ENCODE measurements at places on chromosomes 11 and 22. TPM values are rescaled to one million over a fixed set of nuclear protein-coding genes. Genes with fewer than 3 reads are reported as not detected.

DNA sequence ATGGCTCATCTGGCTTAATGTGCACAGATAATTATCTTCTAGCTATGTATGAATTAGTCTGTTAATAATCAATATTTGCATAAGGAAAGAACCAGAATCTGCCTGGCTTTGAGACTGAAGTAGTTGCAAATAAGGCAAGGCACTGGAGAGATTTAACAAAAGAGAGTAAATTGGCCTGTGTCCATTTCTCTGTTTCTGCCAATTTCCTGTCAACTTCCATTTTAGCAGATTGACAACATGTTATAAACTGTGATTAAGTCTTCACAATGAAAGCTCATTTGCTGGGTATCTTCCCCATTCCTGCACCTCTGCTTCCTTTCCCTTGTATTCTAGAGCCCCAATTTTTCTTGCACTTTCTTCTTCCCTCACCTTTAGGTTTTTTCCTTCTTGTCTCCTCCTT lies 5.3 kb upstream of the TMEM123 start:
- DNase-seq: no peak

- no peak for DNase-seq
These were observed 10.6 kb upstream of the AIFM3 start for GRCh38 chr22:20956258-20957101.

ADM gene
- total RNA-seq: 420 TPM

GRCh38 chr11:61142424-61142823 lies 18.8 kb downstream of the VPS37C start:
- no peak for DNase-seq

TRPM5 gene
- total RNA-seq: not detected

DNA sequence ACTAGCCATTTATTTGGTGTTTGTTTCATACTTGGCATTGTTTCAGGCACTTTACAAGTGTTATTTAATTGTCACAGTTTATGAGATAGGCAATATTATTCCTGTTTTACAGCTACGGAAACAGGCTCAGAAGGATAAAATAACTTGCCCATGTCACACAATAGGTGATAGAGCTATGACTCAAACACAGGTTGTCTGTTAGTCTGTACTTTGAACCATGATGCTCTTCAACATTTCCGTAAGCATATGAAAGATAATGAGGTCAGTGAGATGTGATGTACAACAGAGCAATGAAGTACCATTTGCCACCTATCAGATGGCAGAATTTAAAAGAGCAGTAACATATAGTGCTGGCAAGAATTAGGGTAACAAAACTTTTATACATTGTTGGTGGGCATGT lies 15.3 kb downstream of the TUG1 start:
- no peak for DNase-seq

OR52I2 gene
- not detected for total RNA-seq

DNA sequence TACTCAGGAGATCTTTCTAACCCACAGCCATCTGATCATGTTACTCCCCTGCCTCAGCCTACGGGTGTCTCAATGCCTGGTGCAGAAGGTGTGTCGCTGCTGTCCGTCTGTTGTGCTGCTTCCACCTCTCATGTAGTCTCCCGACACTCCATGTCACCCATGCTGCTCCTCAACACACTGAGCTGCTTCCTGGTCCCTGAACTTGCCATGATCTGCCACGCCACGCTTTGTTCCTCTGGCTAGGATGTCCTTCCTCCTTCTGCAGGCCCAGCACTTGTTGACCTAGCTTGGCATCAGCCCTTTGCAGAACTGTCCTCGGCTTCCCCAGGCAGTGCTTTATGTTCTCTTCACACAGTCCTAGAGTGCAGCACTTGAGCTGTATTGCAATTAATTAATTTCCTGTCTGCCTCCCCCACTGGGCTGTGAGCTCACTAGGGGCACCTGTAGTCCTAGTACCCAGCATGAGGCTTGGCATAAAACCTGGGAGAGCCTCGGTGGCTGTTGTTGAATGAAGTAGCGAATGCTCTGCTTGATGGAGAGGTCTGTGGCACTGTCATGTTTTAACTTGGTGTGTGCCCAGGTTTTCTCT lies 9.5 kb downstream of the GTPBP1 start:
- DNase-seq: no peak

DNA sequence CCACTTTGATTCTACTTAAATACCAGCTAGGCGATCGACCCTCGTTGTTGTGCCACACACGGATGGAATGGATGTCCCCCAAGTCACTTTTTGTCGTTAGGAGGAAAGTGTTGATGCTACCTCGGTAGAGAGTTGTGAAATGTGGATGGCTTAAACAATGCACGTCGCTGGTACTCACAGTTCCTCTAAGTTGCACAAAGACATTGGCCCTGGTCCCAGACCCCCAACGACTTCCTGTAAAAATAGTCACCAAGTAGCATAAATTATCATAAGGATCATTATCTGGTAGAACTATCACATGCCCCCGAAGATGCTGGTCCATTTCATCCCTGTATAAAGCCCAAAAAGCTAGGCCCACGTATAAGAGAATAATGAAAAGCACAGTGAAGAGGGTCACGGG lies 3.8 kb downstream of the PKDREJ start:
- DNase-seq: no peak

ANGPTL5 gene
- 0.60 TPM for total RNA-seq

DNA sequence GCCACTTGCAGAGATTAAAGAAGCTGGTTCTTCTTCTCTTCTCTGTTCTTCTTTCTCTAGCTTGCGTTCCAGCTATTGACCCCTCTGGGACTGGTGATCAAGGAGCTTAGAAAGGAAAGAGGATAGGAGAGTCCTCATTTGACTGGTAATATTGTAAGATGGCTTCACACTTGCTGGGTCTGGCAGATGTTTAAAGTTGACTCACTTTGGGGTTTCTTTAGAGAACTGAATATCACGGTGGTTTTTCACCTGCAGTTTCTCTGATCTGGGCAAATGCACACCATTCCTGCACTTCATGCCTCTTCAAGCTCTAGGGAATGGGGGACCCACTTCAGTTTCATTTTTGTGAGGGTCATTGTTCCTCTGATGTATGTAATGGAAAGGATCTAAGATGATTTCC lies 41.8 kb upstream of the DEUP1 start:
- no peak for DNase-seq

PRR33 gene
- not detected for total RNA-seq

OR52A1 gene
- not detected for total RNA-seq

DRD2 gene
- total RNA-seq: 0.39 TPM

GRCh38 chr11:91795139-91795887 lies 429.3 kb upstream of the FAT3 start:
- no peak for DNase-seq

GRCh38 chr11:13480198-13480597 lies 15.6 kb downstream of the PTH start:
- DNase-seq: no peak

CECR2 gene
- 5.1 TPM for total RNA-seq

CYP2D6 gene
- total RNA-seq: 0.30 TPM

DNA sequence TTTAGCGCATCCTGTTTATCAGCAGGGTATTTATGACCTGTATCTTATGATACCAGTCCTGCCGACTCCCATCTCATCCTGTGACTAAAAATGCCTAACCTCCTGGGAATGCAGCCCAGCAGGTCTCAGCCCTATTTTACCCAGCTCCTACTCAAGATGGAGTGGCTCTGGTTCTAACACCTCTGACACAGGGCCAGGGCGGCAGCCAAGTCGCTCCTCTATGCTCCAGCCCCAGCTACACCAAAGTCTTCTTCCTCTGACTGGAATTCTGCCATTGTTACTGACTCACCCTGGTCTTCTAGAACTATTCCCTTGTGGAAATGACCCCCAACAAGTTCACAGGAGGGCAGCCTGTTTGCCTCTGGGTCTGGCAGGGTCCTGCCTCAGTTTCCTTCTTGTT lies 7.9 kb upstream of the C1QTNF6 start:
- DNase-seq: no peak

DNA sequence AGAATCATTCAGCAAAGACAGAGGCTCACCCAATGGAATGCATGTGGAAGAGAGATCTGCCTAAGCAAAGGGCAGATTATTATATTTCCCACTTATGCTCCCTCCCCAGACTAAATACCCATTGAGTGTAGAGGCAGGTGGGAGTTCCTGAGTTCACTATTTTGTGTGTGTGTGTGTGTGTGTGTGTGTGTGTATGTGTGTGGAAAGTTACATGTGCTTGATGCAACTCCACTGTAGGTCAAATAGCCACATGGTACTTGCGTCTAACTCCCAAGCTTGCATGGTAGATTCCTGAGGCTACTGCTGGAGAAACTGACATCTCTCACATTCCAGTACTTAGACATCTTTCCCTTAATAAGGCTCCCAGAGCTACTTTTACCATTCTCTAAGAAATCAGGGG lies 3.4 kb upstream of the COPB1 start:
- DNase-seq: no peak

GRCh38 chr11:125441648-125442410 lies 54.2 kb downstream of the FEZ1 start:
- no peak for DNase-seq

VPREB1 gene
- total RNA-seq: not detected

DNA sequence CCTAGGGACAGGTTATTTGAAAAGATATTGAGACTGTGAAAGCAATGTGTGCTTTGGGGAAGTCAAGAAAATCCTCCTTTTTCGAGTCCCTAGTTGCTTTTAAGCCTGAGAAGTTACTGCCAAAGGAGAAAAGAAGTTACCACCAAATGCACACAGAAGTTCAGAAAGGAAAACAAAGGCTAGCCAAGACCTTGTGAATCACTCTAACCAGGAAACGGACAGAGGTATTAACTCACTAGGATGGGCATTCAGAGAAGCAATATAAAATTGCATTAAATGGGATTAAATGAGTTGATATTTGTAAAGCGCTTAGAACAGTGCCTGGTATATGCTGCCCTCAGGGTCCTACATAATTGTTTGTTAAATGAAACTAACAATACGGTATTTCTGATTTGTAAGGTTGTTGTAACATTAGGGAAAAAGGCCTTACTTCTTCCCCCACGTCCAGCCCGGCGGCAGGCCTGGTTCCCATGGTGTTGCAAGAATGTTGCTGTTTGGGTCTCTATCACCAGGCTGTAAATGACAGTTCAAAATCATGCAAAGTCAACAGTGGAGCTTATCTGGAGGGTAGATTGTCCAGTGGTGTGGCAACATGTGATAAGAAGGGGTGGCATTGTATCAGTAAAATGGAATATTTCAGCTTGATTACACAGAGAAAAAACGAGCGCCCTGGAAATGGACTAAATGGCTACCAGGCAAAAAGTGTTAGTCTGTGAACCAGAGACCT lies 7.1 kb downstream of the TMA7B start:
- DNase-seq: no peak

DNA sequence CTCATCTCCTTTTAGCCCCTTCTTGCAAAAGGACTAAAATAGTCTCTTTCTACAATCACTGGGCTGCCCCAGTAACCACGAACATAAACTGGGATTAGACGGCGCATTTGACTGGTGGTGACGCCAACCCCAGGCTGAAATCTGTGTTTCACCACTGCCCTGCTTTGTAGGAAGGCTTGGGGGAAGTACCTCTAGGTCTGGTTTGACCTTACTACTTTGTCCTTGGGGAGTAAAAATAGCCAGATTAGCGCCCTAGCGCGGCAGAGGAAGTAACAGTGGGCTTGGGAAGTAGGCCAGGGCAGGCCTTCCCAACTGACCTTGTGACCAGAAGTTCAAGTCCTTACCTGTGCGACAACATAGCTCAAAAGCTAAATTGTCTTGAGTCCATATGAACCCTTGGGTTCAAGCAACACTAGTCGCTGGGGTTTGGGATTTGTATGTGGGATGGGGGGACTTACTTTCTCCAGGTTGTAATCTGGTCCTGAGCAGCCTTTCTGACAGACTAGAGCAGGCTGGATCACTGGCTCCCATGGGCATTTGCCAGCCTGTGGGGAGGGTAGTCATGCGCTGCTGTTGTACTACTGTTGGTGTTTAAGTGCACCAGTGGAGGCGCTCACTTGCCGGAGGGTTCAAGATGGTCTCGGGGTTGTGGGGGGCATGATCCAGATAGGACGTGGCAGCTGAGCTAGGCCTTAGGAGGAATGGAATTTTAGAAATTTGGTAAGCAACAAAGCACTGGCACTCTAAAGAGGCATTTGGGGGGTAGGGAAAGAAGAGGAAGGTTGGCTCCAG lies 953 bp upstream of the PACS1 start:
- peak; percentile 28 for DNase-seq

MMP12 gene
- not detected for total RNA-seq

KIF18A gene
- 0.60 TPM for total RNA-seq

DNA sequence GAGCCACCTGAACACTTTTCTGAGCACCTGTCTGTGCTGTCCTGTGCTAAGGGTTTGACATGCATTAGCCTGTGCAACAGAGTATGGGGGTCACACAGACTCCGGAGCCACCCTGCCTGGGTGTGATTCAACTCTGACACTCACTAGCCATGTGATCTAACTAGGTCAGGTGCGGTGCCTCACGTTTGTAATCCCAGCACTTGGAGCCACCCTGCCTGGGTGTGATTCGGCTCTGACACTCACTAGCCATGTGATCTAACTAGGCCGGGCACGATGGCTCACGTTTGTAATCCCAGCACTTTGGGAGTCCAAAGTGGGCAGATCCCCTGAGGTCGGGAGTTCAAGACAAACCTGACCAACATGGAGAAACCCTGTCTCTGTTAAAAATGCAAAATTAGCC lies 11.4 kb downstream of the UBE2L6 start:
- DNase-seq: no peak

DNA sequence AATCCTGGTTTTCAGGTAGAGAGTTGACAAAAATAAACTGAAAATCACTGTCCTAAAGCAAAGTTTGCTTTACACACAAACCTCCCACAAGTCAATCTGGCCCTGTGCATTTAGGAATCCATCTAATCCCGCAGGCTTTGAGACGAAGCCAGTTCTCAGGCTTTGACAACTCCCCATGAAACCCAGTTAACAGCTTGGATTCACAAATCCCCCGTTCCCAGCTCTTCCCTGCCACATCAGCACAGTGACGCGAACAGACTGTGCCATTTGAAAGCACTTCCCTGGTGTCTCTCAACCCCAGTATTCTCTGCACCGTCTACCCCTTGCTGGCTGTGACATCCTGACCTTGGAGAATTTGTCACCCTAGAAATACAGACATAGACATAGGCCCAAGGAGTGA lies 117.8 kb downstream of the OPCML start:
- no peak for DNase-seq

NAA40 gene
- 5.5 TPM for total RNA-seq

DNA sequence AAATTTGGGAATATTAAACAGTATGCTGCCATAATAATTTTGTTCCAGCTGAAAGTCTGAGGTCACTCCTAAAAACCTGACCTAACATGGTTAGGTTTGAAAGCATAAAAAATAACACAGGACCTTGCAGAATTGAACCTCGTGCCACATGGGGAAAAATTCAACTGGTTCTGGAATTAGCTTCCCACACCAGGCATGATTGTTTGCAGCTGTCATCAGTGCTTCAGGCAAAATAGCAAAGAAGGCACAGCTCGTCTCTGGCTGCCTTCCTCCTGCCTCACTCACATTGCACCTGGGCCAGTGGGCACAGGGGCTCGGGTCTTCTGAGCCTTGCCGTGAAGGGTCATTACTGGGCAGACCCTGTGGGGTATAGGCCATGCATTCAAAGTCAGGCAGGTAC lies 153.8 kb upstream of the ARHGAP20 start:
- no peak for DNase-seq

- DNase-seq: no peak
These were observed 104.6 kb downstream of the ATXN10 start for GRCh38 chr22:45776313-45776585.

- no peak for DNase-seq
These were observed 224.0 kb upstream of the ISX start for GRCh38 chr22:34841911-34842310.

XKR3 gene
- not detected for total RNA-seq

PTPN5 gene
- total RNA-seq: 1.2 TPM

GRCh38 chr11:45918962-45919675 lies 1.4 kb upstream of the PEX16 start:
- no peak for DNase-seq

Data from tibial nerve (tissue), 4 donors.